ENCODE measurements at places on chromosomes 16 and 17.
A peak's percentile ranks its signal among the peaks of the same experiment; 100 is the strongest.

GRCh38 chr17:37476431-37477120, 13.1 kb upstream of the DUSP14 start:
- DNase-seq, result no peak

- no peak for DNase-seq
Measured at GRCh38 chr16:6209355-6209930, 1111.8 kb upstream of the EEF2KMT start.

DNA sequence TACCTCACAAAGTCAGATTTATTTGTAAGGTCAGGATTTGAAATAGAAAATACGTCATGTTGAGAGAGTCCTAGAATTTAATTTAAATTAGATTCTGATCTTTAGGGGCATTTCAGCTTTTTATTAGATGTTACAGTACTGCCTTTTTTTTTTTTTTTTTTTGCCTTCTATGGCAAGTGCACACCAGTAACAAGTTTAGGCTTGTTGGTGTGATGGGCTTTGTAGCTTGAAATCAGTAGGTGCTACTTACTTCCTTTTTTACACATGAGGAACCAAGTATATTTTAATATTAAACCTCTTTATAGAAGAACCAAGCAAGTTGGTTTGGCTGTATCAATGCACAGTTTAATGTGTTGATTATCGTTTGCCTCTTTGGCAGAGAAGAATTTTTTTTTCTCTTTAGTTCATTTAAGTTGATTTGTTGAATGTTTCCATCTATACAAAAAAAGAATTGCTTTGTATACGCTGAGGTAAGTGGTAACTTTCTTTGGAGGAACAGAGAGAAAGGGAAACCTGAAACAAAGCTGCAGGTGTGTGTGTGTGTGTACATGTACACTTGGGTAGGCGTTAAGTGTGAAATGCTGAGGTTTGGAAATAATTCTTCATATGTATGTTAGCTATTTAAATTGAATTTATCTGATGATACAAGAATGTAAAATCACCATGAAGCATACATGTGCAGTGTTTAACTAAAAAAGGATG, 15.7 kb downstream of the RBL2 start:
- DNase-seq, result no peak

DNA sequence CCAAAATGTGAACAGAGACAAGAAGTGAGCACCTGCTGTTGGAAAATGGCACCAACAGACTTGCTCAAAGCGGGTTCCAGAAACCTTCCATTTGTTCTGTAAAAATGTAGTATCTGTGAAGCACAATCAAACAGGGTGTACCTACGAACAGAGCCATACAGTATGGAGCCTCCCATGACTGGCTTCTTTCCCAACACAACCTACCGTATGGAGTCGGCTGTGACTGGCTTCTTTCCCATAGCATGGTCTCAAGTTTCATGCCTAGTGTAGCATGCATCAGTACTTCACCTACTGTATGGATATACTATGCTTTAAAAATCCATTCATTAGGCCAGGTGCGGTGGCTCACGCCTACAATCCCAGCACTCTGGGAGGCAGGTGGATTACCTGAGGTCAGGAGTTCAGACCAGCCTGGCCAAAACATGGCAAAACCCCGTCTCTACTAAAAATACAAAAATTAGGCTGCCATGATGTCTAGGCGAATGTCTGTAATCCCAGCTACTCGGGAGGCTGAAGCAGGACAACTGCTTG, 26.2 kb downstream of the YWHAE start:
- DNase-seq, result no peak

DNA sequence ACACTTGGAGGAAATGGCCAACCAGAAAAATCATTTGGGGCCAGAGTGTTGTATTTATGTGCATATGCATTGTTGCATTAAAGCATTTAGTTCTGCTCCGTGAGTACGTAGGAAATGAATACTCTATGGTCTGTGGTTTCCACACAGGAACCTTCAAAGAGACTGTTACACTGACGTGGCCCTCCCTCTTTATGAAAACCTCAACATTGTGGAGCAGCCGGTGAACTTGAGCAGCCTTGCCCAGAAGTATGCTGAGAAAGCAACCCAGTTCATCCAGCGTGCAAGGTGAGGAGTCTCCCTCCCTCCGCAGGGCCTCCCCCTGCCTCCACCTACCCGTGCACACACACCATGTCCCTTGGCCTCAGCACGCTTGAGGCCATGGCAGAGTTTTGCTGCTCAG, 65.2 kb downstream of the ARSG start:
- peak; percentile 51 for DNase-seq

- no peak for DNase-seq
Measured at GRCh38 chr16:77033516-77033915, 157.5 kb upstream of the MON1B start.

- DNase-seq, result no peak
Measured at GRCh38 chr17:79365836-79366770, 244.7 kb downstream of the RBFOX3 start.

- DNase-seq, result no peak
Measured at GRCh38 chr17:7716901-7717755, at the start of gene DNAH2. DNAH2 (plus strand) TSS chr17:7717744; CDS start chr17:7719735, 1,991 bp downstream.

- no peak for DNase-seq
Measured at GRCh38 chr16:11672206-11673090, 4.2 kb downstream of the SNN start.

DNA sequence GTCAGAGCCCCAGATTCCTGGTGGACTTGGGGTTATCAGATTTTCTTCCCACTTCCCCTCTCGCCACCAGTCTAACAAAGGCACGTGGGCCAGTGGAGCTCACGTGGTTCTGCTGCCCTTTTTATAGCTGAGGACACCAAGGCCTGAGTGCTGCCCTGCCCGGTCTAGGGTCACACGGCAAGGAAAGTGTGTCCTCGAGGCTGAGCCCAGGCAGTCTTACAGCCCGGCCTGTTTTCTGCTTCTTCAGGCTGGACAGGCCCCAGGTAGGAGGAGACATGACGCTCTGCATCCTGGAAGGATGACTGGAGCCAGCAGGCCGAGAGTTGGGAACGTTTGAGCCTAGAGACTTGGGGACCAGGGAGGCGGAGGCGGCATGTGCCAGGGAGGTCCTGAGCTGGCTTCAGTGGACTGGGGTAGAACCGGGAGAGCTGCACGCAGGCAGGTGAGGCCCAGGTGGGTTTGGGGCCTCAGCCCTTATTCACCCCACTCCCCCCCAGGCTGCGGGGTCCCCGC, 3.5 kb downstream of the CTRB1 start:
- no peak for DNase-seq

DNA sequence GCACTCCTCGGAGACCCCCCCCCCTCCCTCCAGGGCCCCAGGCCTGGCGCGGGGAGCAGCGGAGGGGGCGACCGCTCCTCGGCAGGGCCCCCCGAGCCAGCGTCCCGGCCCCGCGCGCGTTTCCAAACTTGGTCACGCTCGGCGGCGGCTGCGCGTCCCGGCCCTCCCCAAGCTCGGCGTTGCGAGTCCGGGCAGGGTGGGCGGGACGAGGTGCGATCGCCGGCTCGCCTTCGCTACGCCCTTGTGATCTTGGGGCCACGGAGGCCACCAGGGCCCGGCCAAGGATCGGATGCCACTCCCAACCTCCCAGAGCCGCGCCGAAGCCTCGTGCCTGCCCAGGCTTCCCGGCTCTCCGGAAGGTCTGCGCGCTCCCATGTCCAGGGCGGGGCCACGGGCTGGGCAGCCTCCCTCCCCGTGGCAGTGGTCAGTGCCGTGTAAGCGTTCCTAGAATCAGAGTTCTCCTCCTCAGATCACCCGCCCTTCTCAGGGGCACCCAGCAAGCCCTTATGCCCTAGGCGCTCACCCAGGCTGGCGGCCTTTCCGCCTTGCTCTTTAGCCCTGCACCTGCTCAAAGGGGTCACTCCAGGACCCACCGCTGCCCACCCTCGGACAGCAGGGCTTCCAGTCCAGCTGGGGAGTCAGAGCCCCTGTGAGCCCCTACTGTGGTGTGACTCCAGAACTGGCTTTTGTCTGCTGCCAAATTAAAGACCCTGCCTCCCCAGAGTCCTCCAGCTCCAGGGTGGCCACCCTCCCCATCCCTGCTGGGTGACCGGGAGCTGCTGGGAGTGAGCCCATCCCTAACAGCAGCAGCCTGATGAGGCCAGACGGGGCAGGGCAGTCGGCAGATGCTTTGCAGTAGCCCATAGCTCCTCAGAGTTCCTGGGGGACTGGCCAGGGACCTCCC, 12.2 kb upstream of the MRPS23 start:
- DNase-seq, result no peak

- no peak for DNase-seq
Measured at GRCh38 chr16:8832717-8833105, 35.1 kb downstream of the PMM2 start.

GRCh38 chr16:83539736-83540490, 267.9 kb upstream of the HSBP1 start:
- no peak for DNase-seq

- DNase-seq, result no peak
Measured at GRCh38 chr17:68783861-68784260, 171.3 kb downstream of the ABCA8 start.

GRCh38 chr17:16649585-16649984, 4.1 kb downstream of the ZNF624 start:
- DNase-seq, result no peak

DNA sequence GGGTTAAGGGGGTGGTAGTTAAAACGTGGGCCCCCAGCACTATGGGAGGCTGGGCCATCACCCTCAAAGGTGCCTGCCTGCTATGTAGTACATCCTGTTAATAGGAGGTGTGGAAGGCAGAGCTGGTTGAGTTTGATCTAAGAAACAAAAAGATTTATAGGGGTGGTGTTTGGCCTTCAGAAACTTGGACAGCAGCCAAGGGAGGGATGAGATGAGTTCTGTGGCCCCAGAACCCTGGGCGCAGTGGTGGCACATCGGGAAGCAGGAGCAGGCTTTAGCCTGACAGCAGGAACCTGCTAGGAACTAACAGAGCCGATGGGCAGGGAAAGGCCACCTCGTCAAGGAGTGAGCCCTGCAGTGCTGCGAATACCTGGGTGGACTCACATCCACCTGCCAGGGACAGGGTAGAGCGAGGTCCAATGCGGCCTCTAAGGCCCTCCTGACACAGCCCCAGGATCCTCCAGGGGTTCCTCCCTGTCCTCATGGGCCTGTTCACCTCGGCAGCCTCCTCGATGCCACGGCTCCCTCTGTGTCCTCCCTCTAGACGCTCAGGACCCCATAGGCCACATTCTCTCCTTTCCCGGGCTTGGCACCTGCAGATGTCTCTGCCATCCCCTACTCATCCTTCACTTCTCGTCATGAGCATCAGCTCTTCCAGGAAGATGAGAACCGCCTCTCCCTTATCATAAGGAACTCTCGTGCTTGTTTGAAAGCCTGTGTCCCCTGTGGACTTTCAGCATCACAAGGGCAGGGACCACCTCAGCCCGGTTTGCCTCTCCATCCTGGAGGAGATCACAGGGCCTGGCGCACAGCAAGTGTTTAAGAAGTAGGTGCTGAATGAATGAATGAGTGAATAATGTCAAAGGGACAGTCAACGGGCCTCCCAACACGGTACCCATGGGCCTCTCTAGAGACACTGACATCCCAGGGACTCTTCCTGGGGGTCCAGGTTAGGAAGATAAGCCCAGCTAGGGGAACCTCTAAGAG, 103.5 kb upstream of the TNRC6C start:
- DNase-seq, result no peak

- no peak for DNase-seq
Measured at GRCh38 chr17:57527221-57528057, 217.7 kb downstream of the CCDC182 start.

DNA sequence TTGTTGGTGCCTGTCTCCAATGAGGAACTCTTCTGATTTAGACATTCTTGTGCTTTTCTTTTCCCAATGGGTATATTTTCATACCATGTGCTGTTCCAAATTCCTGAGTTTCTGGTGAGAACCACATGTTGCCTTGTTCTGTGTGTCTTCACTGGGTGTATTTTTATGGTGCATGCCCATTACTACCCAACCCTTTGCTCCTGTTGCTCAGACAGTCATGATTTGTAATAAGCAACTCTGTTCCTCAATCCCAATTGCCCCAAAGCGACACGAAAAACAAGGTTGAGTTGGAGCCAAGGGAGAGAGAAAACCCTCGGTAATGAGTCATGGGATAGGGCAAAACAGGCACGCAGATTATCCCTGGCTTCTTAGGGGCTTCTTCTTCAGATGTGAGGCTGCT, 101.8 kb downstream of the ABCA8 start:
- no peak for DNase-seq

DNA sequence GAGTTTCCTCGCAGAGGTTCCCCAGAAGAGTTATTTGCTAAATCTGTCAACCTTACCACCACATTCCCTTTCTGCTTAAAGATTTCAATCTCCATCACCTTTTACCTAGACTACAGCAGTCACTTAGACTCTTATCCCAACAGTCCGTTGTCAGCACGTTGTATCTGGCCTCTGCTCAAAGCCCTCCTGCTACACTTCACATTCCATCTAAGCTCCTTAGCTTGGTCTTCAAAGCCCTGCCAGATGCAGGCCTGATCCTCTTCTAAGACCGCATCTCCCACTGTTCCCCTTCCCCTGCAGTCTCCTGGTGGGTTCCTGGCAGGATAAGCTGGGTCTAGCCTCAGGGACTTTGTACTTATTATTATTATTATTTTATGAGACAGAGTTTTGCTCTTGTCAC, 10.3 kb upstream of the SRCAP start:
- no peak for DNase-seq

- DNase-seq, result no peak
Measured at GRCh38 chr16:85950136-85950918, 51.4 kb downstream of the IRF8 start.

GRCh38 chr16:89090669-89091426, 2.8 kb upstream of the ACSF3 start:
- DNase-seq, result no peak

DNA sequence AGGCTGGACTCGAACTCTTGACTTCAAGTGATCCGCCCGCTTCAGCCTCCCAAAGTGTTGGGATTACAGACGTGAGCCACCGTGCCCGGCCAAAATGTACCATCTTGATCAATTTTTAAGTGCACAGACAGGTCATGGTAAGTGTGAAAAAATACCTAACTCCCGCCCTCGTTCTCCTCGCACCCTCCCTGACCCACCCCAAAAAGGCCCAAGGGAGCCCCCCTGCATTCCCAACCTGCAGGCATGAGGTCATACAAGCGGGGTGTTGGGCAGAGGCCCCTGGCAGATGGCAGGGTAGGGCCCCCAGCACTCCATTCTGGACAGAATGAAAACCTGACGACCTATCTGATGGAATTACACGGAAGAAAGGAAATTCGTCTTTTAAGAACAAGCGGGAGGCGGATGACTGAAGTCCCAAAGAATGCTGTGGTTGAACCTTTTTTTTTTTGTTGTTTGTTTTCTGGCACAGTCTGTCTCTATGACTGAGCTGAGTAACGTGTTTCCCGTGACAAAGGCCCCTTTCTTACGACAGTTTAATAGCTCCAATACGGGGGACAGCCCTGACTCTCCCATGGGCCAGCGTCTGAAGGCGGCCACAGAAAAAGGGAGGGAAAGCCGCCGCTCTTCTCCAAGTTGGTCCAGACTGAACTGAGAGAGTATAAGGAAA, 376.4 kb downstream of the SLC39A11 start:
- no peak for DNase-seq

DNA sequence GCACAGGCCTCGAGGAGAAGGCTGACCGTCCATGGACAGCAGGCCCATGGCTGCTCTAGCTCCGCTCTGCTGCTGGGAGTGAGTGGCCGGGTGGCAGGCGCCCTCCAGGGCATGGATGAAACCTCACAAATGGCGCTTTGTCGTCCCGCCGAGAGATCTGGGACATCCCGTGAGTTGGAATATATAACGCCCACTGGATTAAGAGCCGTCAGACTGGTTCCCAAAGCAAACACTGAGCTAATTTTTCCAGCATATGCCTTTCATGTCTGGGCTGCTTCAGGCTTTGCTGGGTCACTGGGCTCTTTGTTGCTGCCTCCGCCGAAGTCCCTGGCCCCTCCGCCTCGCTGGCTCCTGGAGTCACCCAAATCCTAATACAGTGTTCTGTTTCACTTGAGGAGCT, 266.3 kb downstream of the FOXL1 start:
- no peak for DNase-seq
